ENCODE measurements at places on chromosomes 3 and 15.

DNA sequence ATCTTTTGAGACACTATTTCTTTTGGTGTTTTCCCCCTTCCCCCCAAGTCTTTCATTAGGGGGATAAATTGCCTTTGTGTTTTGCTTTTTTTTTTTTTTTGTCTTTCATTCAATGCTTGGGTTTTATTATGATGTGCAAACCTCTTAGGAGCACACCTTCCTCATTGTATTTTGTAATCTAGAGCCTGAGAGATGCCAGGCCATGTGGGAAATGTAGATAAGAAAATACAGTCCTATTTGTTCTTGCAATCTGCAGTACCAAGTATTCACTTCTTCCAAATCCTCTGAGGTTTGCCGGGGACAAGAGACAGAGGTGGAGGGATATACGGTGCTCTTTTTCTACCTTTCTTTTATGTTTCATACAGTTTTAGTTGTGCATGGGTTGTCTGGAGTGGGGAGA, 66.7 kb downstream of the LARS2 start:
- DNase-seq: no peak

GRCh38 chr3:56677286-56677685, 5.8 kb downstream of the TASOR start:
- no peak for DNase-seq

DNA sequence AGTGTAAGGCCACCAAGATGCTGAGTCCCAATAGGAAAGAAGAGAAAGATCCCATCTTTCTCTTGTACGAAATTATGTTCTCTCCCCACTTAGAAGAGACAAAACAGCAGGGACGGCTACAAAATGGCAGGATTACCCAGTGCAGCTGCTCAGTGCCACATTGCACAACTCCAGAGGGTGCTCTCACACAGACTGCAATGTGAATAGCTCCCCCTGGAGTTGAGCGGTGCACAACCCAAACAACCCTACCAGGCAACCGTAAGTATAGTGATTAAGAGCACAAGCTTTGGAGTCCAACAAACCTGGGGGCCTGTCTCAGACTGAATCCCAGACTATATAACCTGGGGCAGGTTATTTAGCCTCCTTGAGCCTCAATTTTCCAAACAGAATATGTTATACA, 3.1 kb upstream of the BHLHE40 start:
- no peak for DNase-seq

- no peak for DNase-seq
These were observed 225.3 kb upstream of the EPHA3 start for GRCh38 chr3:88882121-88882520.

DNA sequence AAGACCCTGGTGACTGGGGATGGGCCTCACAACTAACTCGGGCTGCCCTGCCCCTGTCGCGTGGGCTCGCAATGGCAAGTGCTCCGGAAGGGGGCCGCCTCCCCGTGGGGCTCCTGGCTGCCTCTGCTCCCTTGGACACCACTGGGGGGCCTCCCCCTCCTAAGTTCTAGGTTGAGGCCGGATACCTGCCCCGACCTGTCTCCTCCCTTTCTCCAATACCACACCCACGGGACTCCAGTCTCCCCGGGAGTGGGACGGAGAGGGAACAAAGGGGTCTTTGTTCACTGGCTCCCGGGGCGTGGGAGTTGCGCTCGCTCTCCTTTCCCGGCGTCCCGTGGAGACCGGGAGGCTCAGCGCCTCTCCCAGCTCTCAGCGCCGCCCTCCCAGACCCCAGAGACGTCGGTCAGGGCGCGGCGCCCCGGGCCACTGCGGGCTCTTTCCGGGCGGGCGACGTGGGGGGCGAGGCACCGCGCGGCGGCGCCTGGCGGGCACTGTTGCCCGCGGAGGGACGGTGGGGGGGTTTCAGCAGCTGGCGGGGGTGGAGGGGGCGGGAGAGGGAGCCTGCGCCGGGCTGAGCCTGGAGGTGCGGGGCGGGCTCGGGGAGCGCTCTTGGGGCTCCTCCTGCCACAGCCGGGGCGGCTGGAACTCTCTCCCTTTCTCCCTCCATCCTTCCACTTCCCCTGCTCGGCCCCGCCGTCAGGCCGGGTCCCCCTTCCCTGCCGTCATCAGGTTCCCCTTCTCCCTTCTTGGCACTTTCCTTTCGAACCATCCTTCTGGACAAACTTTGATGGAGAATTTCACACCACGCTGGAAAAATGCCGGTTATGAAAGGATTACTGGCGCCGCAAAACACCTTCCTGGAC, at the start of gene KCNH8:
Gene KCNH8, plus strand, starts transcription at position 606 of the 863 bp plus-strand sequence. Its CDS starts 210 bp downstream, at position 816.
- DNase-seq: no peak

DNA sequence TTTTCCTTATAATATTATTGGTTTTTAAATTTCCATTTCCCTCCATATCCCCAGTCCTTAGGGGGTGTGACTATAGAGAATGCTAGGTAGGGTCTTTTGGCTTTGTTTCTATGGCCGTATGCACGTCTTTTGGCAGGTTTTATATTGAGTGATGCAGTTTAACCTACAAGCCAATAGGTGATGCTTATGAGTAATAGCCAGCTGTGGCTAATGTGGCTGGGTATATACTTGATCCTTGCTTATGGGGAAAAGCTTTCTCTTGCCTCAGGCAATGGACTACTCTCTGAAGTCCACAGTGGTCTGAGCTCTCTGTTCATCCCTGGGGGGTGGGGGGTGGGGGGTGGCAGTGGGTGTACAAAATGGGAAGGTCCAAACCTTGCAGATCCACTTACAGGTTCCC, 223.9 kb downstream of the MFSD1 start:
- DNase-seq: no peak

DNA sequence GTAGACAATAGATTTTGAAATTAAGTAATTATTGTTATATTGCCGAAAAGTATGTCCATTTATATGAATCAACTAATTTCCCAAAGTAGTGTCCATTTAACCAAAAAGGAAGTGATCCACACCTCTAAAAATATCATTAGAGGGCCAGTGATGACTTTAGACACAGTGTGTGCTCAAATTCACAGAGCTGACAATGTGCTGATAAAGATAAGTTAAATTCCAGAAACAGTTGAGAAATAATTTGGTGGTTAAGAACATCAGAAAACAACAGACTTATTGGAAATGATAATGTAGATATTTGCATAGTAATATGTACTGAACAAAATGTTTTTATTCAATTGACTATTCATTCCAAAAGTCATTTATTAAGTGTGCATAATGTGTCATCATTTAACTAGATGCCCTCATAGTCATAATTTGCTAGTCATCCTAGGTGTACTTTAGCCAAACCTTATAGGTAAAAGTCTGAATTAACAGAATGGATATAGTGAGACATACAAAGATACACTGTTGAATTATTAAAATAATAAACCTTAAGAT, 230.2 kb upstream of the ADAMTS9 start:
- no peak for DNase-seq

DNA sequence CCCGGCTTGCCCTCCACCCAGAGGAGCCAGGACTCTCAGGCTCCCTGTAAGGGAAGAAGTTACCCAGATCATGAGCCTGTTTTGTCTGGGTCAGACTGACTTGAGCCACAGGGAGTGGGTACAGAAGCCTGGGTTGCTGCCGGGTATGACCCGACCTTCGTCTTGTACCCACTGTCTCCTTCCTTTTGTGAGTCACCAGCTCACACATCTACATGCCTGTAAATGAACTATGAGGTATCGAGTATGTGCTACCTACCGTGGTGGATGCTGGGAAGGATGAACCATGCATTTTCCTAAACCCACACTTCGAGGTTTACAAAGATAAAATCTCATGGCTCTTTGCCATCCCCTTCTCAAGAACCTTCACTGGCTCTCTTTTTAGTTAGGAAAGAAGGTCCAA, 56.9 kb downstream of the CACNA1D start:
- DNase-seq: no peak

DNA sequence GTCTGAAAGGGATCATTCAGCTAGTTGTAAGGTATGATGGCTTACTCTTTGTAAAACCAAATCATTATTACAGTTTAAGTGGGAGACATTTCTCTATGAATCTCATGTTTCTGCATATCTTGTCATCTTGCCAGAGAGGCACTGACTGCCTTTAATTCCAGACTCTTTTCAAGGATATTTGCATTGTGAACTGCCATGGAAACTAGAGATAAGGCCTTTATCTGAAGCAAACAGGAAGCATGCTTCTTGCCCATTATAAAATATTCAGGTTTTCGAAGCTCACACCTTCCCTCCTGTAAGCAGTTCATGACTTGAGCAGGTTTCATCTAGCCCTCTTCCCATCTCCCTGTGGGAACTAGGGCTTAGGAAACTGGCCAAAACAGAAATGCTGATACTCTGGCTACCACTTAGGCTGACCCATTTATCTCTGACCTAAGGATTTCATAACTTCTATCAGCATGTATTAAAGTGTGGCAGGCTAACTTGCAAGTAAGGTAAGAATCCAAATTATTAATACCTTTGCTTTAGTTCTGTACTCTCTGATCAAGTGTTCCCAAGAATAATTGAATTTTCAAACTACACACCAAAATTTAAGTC, 326.6 kb upstream of the ALCAM start:
- DNase-seq: no peak

- peak; percentile 12 for DNase-seq
These were observed 145.9 kb downstream of the DNAJB8 start for GRCh38 chr3:128320551-128321340.

GRCh38 chr3:136334209-136334608, 84.1 kb downstream of the PCCB start:
- no peak for DNase-seq

DNA sequence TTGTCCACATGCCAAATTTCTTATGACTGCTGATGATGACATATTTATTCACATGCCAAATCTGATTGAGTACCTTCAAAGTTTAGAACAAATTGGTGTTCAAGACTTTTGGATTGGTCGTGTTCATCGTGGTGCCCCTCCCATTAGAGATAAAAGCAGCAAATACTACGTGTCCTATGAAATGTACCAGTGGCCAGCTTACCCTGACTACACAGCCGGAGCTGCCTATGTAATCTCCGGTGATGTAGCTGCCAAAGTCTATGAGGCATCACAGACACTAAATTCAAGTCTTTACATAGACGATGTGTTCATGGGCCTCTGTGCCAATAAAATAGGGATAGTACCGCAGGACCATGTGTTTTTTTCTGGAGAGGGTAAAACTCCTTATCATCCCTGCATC, 17.3 kb downstream of the B3GNT5 start:
- no peak for DNase-seq

GRCh38 chr3:185308126-185308754, 54.4 kb upstream of the EHHADH start:
- DNase-seq: no peak

DNA sequence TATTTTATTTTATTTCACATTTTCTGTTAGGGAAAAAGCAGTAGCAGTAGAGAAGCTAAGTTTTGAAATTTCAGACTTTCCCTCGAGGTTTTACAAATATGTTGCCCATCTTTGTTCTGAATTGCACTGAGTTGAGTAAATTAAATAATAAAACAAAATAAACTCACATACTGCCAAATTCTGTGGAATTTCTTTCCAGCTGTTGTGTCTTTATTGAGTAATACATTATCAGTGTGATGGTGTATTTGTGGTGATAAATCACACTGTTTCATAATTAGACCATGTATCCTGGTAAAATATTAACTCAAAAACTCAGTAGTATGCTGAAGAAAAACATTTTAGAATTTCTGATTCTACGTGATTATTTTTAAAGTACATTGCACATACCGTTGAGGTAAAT, 592.1 kb downstream of the SI start:
- DNase-seq: no peak

- DNase-seq: no peak
These were observed 55.1 kb downstream of the MBNL1 start for GRCh38 chr3:152323834-152324233.

DNA sequence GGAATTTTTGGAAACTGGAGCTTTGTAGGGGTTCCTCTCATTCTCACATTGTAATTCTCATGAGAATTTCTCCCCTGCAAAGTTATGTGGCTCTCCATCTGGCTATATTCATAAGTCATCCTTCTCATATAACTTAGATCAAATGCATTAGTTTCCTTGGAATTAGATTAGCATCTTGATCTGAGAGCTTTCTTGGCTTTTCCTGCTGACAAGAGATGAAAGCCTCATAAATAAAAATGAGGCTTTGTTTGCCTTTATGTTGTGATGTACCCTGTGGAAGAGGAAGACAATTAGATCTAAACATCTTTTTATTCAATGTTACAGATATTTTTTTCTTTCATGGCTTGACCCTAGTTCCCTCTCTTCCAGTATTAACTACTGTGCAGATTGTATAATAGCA, 165.4 kb upstream of the ZPLD1 start:
- DNase-seq: no peak
